ENCODE measurements at places on chromosomes 3 and 15.

DNA sequence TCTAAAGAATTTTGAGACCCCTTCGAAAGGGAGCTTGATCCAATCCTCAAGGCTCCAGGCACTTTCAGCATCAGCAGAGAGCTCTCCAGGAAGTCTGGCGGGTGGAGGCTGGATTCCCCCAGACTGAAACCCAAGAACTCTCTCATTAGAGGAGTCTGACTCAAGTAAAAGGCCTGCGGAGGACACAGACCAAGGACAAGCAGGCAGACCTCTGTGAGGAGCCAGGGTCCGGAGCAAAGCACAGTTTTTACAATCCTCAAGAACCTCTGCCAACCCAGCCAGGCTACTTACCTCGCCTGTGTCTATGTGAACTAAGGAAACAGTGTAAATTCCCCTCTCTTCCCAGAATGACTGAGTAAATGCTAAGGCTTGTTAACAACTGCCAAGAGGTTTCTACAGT lies 86.2 kb downstream of the FBN1 start:
- peak; percentile 70 for DNase-seq

- DNase-seq = no peak
Measured at GRCh38 chr3:23240171-23240785, 37.2 kb downstream of the UBE2E2 start.

GRCh38 chr3:29889215-29889614 lies 608.3 kb downstream of the RBMS3 start:
- no peak for DNase-seq

- no peak for DNase-seq
Measured at GRCh38 chr3:195446359-195446758, 3.5 kb upstream of the ACAP2 start.

- DNase-seq = no peak
Measured at GRCh38 chr3:106534206-106534605, 665.4 kb upstream of the CBLB start.

DNA sequence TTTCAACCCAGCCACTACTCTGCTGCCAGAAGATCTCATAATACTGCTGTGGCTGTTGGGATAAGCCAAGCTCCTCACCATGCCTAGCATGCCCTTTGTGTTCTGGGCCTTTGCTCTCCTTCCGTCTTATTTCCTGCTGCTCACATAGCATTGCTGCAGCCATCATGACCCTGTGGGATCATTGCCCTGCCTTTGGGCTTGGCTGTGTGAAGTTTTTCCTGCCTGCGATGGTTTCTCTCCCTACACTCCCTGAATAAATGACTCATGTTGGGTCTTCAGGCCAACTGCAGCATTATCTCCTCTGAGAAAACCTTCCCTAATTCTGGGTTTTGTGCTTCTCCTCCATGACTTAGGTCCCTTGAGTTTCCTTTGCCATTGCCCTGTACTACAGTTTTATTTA lies 20.8 kb upstream of the TRA2B start:
- DNase-seq = no peak

DNA sequence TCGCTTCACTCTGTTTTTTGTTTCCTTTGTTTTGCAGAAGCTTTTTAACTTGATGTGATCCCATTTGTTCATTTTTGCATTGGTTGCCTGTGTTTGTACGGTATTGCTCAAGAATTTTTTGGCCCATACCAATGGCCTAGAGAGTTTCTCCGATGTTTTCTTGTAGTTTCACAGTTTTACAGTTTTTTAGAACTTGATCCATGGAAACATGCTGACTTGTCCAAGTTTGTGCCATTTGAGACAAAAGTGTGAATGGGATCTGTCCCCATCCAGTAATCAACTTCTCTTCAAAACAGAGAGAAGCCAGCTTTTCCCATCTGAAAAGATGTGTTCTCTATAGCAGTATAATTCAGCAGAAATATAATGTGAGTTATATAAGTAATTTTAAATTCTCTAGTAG lies 266.5 kb upstream of the LRTM1 start:
- no peak for DNase-seq

GRCh38 chr3:16084887-16085286 lies 89.6 kb upstream of the GALNT15 start:
- DNase-seq = no peak

- DNase-seq = no peak
Measured at GRCh38 chr15:47857776-47858167, 140.5 kb downstream of the SEMA6D start.

DNA sequence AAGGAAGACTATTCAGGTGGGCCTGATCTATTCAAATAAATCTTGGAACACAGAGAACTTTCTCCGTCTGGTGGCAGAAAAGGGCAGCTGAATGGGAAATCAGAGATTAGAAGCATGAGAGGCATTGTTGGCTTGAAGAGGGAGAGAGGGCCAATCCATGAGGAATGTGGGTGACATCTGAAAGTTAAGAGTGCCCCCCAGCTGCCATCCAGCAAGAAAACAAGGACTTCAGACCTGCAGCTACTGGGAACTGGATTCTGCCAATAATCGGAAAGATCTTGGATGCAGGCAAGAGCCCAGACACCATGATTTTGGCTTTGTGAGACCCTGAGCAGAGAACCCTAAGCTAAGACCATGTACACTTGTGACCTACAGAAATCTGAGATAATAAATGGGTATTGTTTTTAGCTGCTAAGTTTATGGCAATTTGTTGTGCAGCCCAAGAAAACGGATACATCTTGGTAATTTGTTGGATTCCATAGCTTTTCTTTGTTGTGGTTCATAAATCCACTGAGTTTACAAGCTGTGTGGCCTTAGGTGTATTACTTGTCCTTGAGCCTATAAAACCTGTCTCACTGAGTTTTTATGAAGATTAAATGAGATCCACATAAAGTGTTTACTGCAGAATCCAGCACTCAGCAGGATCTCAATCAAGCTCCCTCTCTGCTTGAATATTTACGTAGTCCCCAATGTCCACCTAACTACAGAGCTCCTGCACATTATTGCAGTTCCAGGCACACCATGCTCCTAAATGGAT lies 82.1 kb upstream of the PRTG start:
- no peak for DNase-seq

DNA sequence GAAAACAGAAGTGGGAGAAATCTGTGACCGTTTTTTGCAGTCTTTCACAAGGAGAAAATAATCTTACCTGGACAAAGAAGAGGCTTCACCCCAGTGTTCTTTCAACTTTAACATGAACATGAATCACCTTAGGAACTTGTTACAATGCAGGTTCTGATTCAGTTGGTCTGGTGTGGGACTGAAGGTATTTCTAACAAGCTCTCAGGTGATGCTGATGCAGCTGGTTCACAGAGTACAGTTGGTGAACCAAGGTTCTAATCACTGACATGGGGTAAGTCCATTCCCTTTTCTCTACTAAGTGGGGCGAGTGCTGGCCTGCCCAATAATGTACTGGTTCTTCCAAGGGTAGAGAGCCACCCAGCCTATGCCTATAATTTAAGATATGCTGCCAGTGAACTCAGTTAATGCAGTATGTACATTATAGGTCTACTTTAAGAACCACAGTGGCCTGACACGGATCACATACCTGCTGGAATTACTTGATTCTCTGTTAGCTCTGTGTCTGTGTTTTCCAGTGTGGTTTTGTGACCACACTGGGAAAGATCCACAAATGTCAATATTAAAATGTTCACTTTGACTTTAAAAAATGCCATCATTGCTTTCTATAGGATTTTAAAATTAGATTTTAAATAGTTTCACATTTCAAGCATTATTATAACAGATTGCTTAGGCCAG lies 304.1 kb downstream of the ZNF621 start:
- DNase-seq = no peak

DNA sequence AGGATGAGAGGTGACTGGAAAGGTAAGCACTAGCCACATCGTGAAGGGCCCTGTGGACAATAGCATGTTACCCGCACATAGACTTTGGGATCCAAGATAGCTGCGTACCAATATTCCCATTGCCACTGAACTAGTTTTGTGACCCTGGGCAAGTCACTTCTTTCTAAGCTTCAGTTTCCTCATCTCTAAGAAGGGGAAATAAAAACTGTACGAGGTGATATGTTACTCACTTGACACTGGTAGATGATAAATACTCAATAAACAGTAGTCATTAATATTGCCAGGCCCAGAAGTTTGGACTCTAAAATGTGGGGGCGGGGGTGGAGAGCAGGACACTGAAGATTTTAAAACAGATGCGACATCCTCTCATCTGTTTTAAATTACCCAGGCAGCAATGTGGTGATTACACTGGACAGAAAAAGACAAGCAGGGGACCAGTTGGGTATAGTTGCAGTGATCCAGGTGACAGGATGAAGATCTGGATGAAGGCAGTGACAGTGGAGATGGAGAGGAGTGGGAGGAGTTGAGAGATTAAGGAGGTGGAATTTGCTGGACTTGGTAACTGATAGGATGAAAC lies 2.5 kb downstream of the ATG7 start:
- no peak for DNase-seq

GRCh38 chr15:86935841-86936240 lies 856.2 kb downstream of the AGBL1 start:
- no peak for DNase-seq

DNA sequence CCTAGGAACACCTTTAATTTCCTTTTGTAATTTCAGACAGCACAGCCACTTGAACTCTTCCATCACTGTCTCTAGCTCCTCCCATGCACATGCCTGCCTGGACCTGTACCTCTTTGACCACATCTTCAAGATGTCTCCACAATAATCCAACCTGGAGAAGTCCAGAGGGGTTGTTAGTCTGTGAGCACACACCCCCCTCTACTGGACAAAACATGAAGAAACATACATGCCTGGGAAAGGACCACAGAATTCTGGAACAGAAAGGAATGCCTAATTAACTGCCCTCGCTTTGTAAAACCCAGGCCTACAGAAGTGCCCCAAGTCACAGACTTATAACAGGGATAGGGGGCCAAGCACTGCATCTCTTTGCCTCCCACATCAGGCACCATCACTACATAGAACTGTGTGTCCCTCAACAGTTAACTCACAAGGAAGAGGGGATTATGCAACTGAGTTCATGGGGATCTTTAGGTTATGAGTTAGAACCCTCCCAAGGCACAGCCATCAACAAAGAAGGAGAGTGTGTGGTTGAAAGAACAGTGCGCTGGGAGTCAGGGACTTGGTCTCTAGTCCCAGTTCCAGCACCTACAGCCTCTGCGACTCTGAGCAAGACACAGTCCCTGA lies 61.7 kb downstream of the FMN1 start:
- DNase-seq = no peak

GRCh38 chr3:102480139-102480538 lies 45.3 kb downstream of the ZPLD1 start:
- no peak for DNase-seq

- DNase-seq = no peak
Measured at GRCh38 chr15:44716983-44717602, 5.8 kb downstream of the B2M start.

DNA sequence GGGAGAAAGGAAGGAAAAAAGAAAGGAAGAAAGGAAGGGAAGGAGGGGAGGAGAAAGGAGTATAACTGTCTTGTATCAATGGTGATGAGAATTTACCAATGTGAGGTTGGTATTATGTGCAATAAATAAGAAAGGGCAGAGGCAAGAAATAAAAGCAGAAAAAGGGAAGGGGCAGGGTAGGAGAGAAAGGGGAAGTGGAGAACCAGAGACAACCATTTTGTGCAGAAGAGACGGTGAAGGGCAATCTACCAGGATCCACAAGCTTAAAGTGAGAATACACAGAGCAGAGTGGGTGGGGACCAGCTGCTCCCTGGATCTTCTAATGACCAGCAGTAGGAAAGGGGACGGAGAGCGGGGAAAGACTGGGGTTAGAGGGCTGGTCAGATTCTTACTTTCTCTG lies 106.9 kb upstream of the SLCO2A1 start:
- no peak for DNase-seq

GRCh38 chr3:4693620-4694019 lies 200.5 kb downstream of the ITPR1 start:
- DNase-seq = no peak

GRCh38 chr3:47475029-47475569 lies 642 bp downstream of the SCAP start:
- DNase-seq = no peak

- no peak for DNase-seq
Measured at GRCh38 chr3:64311424-64312061, 86.3 kb upstream of the PRICKLE2 start.

DNA sequence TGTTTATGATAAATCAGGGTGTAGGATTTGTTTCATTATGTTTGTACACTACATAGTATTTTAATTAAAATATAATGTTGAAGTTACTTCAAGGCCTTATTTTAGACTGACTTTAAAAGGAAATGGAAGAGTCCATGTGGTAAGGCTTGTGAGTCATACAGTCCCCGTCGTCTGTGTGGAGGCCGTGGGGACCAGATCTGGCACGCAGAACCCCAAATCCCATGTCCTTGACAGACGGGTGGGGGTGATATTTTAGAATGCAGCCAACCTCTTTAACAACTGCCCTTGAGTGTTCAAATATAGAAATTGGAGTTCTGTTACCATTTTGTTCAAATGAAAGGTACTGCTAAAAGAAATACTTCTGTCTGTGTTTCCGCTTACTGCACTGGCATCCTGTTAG lies 35.8 kb downstream of the ABHD17C start:
- no peak for DNase-seq

- DNase-seq = no peak
Measured at GRCh38 chr3:142027735-142028134, 121.6 kb downstream of the TFDP2 start.

DNA sequence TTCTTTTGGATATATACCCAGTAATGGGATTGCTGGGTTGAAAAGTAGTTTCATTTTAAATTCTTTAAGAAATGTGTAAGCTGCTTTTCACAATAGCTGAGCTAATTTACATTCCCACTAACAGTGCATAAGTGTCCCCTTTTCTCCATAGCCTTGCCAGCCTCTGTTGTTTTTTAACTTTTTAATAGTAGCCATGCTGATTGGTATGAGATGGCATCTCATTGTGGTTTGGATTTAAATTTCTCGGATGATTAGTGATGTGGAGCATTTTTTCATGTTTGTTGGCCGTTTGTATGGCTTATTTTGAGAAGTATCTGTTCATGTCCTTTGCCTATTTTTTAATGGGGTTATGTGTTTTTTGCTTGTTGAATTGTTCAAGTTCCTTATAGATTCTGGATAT lies 444.3 kb upstream of the ATP11B start:
- no peak for DNase-seq

DNA sequence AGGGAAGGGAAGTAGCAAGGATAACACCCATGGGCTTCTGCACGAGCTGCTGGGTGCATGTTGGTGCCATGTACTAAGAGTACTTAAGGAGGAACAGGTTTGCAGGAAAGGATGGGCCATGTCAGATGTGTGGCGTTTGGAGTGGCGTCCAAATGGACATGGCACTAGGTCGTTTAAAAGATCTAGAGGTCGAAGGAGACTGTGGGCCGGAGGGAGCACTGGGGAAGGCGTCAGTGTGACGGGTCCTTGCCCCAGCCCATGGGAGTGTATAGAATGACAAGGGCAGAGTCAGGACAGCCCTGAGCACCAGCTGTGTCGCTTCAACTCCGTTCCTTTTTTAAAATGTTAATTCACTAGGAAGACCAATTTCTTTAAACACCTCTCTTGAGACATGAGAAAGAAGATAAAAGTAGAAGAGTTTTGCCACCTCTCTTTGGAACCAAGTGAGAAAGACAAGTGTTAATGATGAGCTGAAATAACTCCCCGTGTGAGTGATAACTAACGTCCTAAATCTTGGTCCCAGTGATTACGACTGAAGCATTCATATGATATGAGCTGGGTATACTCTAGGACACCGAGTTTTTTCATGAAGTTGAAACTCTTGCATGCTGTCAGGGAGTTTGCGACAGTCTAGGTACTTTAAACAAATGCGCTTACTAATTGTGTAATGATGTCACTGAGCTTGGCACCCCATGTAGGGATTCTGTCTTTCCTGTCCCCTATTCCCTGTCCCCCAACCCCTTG lies 23.8 kb downstream of the LYSMD4 start:
- DNase-seq = no peak

Measured in AG09319 (cell line).